EH (cell line): ENCODE measurements at places on chromosomes 2 and 18.

DNA sequence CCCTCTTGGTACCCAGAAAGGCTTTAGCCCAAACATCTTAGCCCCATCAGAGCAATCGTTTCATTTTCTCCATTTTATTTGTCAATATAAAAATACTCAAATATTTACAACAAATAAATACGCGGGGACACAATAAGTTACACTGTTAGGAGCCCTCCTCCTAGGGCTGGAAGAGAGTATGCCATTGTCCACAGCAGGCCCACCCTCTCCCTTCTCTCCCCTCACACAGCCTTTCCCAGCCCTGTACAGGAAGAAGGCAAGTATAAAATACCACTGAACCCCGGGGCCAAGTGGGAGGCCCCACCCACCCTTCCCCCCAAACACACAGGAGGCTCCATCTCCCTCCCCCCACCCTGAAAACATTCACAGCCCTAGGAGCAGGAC is 1.9 kb upstream of the ANKRD39 start:
- no peak for DNase-seq

GRCh38 chr18:51339856-51340255 is 142.4 kb upstream of the MEX3C start:
- no peak for DNase-seq

- no peak for DNase-seq
Measured at GRCh38 chr2:8243748-8244400, 438.0 kb upstream of the ID2 start.

DNA sequence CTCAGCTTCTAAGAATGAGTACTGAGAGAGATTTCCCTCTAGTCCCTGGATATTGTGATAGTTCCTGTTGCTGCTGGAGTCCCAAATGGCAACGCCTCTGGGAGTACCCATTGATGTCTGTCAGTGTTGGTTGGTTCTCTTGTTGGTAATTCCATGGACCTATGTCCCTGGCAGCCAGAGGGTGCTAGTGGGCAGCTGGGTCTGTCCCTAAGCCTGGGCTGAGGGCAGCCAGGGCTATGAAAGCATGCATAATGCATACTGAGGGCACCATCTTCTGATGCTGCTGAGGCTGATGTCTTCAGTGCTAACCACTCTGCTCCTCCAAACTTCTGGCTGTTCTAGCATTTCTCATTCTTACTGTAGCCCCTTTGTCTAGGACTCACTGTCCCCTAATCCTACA is 35.9 kb downstream of the NABP1 start:
- no peak for DNase-seq
